Osteocyte (in vitro differentiated cells): ENCODE measurements at places on chromosomes 5 and 9. TPM values are rescaled to one million over a fixed set of nuclear protein-coding genes. Genes with fewer than 3 reads are reported as not detected.

Gene C9
- not detected in 2 replicates for total RNA-seq

DNA sequence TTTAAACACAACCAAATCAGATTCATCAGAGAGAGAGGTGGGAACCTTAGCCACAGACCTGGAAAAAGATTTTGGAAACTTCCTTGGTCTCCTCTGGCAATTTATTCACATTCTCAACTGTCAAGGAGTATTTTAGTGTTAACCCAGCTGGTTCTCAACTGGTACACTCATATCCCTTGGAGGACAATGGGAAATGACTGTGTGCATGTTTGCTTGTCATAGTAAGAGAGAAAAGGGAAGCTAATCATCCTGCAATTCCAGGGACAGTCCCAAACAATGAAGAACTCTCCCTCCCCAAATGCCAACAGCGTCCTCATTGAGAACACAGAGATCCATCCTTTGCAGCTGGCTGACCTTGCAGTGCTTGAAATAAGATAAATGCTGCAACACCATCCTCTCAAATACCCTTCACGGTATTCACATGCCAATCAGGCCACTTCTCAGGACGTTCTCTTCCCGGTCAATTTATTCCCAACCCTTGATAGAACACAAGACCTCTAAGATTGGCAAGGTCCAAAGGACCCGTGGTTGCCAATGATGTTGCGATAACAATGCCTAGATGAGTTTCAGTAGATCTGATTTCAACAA lies 75.5 kb downstream of the EPB41L4B start:
- DNase-seq: no peak

DNA sequence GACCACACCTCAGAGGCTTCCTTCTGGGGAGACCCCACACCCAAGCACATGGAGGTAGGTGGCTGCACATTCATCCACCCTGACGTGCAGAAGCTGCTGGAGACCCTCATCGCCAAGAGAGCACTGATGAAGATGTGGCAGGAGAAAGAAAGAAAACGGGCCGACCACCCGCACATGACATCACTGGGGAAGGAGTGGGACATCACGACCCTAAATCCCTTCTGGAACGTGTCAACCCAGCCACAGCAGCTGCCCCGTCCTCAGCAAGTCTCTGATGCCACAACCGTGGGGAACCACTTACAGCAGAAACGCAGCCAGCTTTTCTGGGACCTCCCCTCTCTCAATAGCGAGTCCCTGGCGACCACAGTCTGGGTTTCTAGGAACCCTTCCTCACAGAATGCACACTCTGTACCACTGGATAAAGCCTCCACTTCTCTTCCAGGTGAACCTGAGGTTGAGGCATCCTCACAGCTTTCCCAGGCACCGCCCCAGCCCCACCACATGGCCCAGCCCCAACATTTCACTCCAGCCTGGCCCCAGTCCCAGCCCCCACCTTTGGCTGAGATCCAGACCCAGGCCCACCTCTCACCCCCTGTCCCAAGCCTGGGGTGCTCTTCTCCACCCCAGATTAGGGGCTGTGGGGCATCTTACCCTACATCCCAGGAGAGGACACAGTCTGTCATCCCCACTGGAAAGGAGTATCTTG lies 3.0 kb downstream of the SPATA31E1 start:
- DNase-seq: no peak

DNA sequence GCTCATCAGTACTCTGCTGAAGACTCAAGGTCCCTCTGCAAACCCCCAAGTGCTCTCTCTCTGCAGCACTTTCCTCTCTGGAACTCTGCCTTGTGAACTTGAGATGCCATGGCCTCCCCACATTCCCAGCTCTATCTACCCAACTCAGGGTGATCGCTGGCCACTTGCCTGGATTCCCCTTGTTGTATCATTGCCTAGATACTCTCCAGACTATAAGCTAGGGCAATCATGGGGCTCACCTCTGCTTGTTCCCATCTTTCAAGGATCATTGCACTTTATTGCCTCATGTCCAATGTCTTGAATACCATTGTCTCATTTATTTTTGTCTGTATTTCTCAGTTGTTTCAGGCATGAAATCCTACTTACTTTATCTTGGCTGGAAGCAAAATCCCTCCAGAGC lies 144.1 kb downstream of the PLPPR1 start:
- DNase-seq: no peak

DNA sequence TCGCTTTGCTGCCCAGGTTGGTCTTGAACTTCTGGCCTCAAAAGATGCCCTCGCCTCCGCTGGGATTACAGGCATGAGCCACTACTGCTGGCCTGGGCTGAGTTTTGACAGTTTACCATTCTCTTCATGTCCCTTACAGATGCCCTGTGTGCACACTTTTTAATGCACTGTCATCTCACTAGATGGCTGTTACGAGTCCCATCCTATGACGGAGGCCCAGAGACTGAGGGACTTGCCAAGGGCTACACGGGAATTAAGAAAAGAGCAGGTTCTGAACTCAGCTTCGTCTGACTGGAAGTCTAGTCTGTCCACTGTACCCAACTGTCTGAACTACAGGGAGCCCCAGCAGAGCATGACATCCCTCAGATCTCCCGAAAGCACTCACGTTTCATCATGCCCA lies 63.9 kb downstream of the ARHGEF37 start:
- no peak for DNase-seq

- no peak for DNase-seq
These were observed 70.6 kb downstream of the HMCN2 start for GRCh38 chr9:130336027-130336610.

DNA sequence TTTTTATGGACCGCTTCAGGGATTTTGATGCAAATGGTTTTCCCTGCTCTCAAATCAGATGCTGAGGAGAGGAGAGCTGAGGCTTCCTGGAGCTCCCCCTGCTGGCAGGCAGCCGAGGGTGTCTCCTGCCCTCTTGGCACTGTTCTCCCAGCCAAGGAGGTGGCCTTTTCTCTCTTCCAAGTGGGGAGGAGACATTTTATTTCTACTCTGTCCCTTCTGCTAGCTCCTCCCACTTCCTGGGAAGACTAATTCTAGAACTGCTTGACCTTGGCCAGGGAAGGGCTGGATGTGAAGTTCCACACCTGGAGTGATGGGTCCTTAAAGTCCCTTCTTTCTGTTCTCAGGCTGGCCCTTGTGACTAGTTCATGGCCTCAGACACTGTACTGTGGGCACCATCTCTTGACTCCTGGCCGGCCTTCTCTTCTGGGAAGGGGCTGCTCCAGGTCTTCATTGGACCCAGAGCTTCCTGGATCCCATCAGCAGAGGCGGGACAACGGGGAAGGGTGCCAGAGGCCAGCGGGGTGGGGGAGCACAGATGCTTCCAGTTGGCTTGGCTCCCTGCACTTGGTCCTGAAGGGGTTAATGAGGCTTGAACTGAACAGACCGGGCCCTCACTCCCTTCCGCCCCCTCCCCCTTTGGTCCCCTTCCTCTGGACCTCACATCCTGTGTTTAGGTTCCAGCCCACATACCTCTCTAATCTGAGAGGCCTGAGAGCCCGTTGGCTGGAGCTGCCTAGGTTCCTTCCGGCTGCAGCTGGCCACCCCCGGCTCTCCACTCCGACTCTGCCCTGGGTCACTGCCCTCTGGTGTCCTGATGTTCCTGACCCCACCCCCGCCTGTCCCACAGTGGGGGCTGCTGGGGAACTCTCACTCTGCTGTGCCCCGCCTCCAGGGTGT lies 32.1 kb downstream of the PTPA start:
- DNase-seq: peak; percentile 95

Gene FGF10
- not detected in 2 replicates for total RNA-seq

DNA sequence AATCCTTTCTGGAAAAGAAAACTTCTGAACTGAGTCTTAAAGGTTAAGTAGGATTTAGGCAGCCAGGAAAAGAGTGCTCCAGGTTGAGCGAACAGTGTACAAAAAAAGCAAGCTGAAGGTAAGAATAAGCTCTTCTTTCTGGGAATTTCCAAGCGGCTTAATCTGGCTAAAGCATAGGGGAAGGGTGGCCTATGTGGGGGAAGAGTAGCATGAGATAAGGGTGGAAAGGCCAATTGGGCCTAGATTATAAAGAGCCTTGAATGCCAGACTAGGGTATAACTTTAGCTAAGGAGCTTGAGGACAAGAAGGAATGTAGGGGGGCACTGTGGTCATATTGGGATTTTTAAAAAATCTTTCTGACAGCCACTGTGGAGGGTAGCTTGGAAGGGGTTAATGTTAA lies 37.3 kb upstream of the NR5A1 start:
- DNase-seq: no peak

GRCh38 chr9:32404856-32405255 lies 20.4 kb downstream of the ACO1 start:
- no peak for DNase-seq
